Neural progenitor cell (in vitro differentiated cells): ENCODE measurements at places on chromosomes 12 and 14. TPM values are rescaled to one million over a fixed set of nuclear protein-coding genes. Genes with fewer than 3 reads are reported as not detected.

GRCh38 chr12:89610366-89610765 is 84.5 kb upstream of the POC1B start:
- no peak overlapping the region for H3K27ac ChIP-seq
- H3K4me3 ChIP-seq, result no peak overlapping the region
- H3K4me1 ChIP-seq, result no peaks in the 10 kb centered on the region
- H3K36me3 ChIP-seq, result peaks cover 20% of the 10 kb centered on the region
- no peaks in the 10 kb centered on the region for H3K27me3 ChIP-seq
- no peak for DNase-seq

BATF gene
- not detected in 2 replicates for total RNA-seq

OR4K2 gene
- total RNA-seq, result not detected in 2 replicates

FANCM gene
- 18.6 and 29.4 TPM in 2 replicates for total RNA-seq
